ENCODE measurements at places on chromosomes 7 and 10.

DNA sequence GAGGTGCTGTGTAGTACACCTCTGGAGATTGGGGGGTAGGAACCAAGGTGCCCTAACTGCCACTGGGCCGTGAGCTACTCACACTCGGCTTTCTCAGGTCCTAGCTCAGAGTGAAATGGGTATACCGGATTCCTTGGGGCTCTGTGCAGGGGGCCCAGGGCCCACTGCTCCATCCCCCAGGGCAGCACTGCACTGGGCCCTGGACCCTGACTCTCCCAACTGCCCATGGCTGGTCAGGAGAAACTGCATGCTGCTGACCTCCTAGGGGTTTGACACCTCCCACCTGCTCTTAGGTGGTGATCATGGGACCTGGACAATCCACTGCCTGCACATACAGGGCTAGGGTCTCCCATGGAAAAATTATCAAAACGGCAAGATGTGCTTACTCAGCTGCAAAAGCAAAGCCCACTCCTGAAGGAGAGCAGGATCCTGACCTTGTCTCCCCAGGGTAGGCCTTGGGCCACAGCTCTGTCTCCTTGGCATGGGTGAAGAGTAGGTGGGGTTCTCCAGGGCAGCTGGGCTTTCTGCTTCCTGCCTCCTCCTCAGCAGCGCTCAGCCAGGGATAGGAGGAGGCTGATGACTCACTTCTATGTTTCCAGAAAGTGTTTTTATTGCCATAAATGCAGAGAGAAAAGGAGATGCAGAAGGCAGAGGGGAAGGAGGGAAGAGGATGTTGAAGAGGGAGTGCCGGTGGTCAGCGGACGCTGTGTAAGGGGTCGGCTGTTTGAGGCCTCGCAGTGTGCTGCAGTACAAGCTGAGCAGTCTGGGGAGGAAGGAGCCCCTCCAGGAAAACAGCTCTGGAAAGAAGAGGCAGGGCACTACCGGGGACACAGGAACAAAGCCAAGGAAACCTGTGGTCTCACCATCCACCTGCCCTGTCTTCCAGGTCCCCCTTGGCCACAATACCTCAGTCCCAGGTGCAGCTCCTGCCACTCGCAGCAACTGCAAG, 107.8 kb downstream of the ARHGAP22 start:
- DNase-seq = no peak

GRCh38 chr7:2575046-2575732, 16.4 kb downstream of the IQCE start:
- DNase-seq = no peak

GRCh38 chr10:78047314-78047891, 13.7 kb downstream of the RPS24 start:
- DNase-seq = peak; percentile 81

DNA sequence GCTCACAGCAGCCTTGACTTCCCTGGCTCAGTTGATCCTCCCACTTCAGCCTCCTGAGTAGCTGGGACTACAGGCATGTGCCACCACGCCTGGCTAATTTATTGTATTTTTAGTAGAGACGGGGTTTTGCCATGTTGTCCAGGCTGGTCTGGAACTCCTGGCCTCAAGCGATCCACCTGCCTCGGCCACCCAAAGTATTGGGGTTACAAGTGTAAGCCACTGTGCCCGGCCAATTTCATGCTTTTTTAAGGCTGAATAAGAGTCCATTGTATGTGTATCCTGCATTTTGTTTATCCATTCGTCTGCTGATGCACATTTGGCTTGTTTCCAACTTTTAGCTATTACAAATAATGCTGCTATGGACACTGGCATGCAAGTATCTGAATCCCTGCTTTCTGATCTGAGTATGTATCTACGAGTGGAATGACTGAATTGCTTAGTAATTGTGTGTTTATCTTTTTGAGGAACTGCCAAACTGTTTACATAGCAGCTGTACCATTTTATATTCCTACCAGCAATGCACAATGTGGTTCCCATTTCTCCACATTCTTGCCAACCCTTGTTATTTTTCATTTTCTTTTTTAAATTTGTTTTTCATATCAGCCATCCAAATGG, 37.3 kb upstream of the TPST1 start:
- DNase-seq = no peak

DNA sequence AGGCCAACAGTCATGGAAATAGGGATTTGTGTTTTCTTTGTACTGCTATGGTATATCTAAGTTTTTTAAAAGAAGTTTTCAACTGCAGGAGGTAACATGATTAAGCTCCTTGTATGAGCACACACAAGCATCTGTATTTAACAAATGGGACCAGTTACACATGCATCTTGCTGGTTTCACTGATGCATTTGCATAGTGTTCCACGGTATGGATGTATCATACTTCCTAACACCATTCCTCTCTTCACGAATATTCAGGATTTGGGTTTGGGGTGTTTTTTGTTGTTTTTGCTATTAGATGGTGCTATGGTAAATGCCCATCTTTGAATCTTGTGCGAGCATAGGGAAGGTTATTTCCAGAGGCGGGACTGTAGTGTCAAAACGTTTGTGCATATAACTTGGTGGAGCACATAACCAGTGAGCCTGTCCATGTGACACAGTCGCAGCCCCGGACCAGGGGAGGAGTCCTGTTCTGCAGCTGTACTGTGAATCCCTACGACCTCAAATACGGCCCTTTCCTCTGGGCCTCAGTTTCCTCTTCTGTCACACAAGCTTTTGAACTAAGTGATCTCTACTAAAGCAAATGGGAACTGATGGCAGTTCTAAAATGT, 1.9 kb downstream of the H2BK1 start:
- DNase-seq = no peak

DNA sequence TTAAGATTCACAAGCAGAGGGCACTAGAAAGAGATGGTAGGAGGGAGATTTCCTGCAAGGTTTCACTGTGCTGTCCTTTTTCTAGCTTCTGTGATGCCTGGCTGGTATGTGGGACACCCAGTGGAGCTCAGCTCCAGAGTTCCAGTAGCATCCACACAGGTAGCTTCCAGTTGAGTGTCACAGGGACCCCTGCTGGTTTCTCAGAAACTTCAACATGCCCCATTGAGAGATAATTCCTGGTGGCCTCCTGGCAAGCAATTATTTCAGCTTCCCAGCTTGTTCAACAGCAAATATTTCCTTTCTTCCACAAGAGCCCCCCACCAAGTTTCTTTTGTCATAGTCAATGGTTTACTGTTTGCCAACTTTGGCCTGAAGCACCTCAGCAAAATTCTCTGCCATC, 858.7 kb downstream of the REEP3 start:
- DNase-seq = no peak

GRCh38 chr10:128280271-128280670, 154.0 kb upstream of the MKI67 start:
- DNase-seq = no peak

DNA sequence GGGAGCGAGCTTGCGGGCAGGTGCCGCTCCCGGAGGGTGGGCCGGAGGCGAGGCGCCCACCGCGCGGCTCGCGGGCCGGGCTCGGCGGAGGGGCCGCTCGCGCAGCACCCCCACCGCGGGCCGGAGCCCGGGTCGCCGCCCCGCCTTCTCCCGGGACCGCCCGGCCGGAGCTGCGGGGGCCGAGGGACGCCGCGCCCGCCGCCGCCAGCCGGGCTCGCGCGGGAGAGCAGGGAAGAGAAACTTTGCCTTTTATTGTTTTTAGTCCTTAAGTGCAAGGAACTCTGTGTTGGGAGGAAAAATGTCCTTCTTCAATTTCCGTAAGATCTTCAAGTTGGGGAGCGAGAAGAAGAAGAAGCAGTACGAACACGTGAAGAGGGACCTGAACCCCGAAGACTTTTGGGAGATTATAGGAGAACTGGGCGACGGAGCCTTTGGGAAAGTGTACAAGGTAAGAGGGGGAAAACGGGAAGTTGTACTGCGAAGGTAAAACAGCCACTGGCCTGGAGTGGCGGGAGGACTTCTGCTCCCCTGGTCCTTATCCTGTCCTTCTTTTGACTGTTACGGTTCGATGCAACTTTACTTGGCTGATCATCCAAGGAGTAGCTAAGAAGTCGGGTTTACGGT, 620 bp downstream of the SLK start:
- DNase-seq = peak; percentile 35

DNA sequence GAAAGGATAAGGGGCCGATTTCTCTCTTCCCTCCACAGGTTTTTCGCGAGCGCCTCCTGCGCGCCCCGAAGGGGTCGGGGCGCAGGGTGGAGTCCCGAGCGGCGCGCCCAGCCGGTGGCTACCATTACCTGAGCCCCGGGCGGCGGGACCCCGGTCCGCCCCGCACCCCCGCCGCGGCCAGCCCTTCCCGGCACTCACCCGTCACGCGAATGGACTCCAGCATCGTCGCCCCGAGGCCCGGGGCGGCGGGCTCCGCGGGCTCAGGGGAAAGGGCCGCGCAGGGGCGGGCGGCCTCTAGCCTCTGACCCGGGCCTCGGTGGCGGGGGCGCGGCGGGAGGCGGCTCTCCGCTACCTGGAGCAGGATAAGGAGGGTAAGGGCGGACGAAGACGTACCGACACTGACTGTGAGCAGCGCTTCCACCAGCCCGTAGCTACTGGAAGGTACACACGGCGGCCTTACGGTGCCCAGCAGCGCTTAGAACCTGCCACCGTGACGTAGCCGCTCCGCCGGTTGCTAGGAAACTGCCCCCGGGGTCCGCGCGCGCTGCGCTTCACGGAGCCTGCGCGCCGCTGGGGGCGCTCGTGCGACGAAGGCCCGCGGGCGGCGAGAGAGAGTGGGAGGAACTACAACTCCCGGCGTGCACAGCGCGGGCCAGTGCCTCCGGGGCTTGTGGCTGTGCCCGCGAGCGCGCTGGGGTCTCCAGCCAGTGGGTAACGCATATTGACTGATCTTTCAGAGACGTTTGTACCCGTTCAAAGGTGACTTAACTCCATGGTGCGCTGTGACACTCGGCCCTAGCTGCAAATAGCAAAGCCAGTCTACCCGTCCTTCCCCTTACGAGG, 22.7 kb upstream of the ANLN start:
- DNase-seq = peak; percentile 92

DNA sequence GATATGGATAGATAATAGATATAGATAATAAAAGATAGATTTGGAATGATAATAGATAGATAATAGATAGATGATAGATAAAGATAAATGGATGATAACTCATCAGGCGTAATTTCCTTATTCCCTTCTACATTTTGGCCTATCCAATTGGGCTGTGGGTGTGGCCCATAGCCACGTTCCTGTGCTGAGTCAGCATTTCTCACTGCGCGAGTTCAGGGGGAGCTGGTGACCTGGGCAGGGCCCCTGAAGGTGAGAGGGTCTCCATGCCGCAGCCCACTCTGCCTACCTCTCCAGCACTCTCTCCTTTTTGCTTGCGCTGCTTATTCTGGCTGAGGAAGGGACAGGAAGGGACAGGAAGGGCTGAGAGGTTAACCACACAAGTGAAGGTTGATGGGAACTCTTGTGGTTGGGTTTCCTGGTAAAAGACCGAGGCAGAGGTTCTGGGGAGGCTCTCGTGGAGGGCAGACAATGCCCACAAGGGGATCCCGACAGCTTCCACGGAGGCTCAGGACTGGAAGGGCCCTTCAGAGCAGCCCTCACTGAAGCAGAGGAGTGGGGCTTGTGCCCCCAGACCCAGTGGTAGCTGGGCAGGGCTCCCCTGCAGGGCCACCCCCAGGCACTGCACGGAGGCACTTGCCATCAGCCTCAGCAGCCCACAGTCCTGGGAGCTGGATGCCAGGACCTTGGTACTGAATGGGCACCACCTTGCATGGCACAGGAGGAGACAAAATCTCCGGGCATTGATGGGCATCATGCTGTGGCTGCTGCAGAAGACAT, 247.3 kb upstream of the PITRM1 start:
- DNase-seq = no peak
